ENCODE measurements at places on chromosomes 2 and 18.

DNA sequence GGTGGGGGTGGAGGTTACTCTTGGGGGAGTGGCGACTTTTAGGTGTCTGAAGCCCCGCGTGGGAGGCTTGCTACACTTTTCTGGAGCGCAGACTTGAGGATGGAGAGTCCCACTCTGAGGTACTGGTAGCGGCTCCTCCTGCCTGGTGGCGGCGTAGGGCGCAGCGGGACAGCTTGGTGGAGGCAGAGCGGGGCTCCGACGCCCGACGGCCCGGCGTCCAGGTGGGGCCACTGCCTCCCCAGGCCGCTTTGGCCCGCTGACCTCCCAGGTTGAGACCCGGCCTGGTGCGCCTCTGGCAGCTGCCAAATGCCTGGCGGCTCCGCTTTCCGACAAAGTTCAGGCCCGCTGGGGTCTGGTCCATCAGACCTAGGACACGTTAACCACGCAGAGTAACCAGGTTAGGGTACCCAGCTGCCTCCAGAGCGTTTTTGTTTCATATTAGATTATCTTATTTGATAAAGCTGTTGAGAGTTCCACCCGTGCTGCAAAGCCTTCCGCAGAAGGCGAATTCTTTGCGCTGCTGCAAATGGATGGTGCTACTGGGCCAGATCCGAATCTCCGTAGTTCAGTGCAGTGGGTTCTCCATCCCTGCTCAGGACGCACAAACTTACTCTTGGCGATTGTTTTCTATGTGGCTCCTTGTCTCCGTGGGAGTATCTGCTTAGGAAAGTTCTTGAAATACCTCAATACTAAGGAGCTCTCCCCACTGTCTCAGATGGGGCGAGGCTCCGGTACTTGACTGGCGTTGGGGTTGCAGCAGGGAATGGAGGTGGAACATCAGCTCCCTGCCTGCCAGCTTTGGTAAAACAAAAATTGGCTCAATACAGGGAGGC is 405.9 kb downstream of the XIRP2 start:
- DNase-seq, result no peak

DNA sequence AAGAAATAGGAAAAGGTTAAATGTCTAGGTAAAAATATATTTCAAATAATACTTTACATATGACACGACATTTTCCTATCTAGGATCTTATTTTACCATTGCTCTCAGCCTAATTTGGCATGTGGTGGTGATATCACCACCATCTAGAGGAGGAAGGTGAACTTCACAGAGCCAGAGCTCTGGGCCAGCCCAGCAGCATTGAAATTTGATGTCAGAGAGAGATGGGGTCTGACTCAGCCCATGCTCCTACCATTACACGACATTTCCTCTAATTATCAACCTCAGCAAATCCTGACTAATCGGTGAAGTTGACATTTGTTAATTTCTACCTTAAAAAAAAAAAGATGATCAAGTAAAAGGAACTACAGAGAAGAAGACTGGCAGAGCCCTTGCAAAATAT is 42.3 kb downstream of the LRRTM4 start:
- no peak for DNase-seq

DNA sequence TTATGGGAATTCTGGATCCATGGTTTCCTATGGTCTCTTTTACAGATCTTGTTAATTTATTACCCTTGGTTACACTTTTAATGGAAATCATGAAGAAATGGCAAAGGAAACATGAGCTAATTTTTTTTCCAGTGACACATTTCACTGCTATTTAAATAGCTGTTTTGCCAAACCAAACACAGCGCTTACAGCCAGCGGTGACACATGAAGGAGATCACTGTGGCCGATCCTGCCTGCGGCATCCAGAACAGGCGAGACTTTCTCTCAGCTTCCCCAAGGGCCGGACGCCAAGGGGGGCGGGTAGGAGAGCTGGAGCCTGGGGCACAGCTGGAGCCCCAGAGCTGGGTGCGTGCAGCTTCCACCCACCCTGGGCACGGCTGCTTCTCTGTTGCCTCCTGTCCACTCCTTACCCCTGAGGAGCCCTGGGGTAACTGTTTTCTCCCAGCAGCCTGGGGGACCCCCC is 81.4 kb upstream of the PKDCC start:
- DNase-seq, result no peak

- DNase-seq, result no peak
These were observed 803.9 kb upstream of the POU3F3 start for GRCh38 chr2:104049981-104050380.

- DNase-seq, result no peak
These were observed 221.9 kb downstream of the ZNF407 start for GRCh38 chr18:74819433-74820059.

- DNase-seq, result no peak
These were observed 38.3 kb downstream of the CRACDL start for GRCh38 chr2:98897746-98898145.

GRCh38 chr18:68722821-68723220 is 7.9 kb upstream of the TMX3 start:
- DNase-seq, result no peak

GRCh38 chr18:76573325-76574025 is 78.4 kb upstream of the ZNF516 start:
- DNase-seq, result peak; percentile 49

GRCh38 chr2:158034198-158034866 is 67.3 kb upstream of the UPP2 start:
- peak; percentile 10 for DNase-seq

Measured in SHP77 treated with DMSO at 0.1 percent for 48 hours (cell line).